ENCODE measurements at places on chromosomes 13 and 19.

GRCh38 chr19:28130066-28130511 is 1082.9 kb downstream of the UQCRFS1 start:
- DNase-seq: no peak

GRCh38 chr19:30459859-30460258 is 87.7 kb downstream of the ZNF536 start:
- no peak for DNase-seq

DNA sequence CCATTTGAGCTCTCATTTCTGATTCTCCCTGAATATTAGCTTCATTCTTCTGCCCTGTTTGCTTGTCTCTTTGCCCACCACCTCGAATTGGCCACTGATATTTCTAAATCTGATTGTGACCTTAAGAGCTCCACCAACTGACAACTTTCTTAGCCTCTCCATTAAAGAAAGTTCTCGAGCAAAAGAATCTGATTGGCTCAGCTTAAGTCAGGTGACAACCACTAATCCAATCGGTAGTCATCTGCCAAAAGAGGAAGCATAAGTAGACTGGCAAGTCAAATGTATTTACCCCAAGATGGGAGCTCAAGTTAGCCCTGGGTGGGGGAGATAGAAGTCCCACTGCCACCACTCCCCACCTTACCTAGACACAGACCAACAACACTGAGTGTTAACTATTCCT is 41.5 kb downstream of the NOTCH3 start:
- DNase-seq: no peak

- no peak for DNase-seq
Measured at GRCh38 chr19:49430172-49430677, 5.0 kb downstream of the GFY start.

GRCh38 chr13:41398494-41399170 is 58.7 kb upstream of the RGCC start:
- no peak for DNase-seq

GRCh38 chr19:743168-743687 is 7.7 kb upstream of the MISP start:
- no peak for DNase-seq

- DNase-seq: peak; percentile 84
Measured at GRCh38 chr19:506404-507285, 652 bp upstream of the TPGS1 start.

- peak; percentile 73 for DNase-seq
Measured at GRCh38 chr19:14472202-14472938, 2.8 kb downstream of the PTGER1 start.

- no peak for DNase-seq
Measured at GRCh38 chr13:27770809-27771208, 21.5 kb upstream of the GSX1 start.

DNA sequence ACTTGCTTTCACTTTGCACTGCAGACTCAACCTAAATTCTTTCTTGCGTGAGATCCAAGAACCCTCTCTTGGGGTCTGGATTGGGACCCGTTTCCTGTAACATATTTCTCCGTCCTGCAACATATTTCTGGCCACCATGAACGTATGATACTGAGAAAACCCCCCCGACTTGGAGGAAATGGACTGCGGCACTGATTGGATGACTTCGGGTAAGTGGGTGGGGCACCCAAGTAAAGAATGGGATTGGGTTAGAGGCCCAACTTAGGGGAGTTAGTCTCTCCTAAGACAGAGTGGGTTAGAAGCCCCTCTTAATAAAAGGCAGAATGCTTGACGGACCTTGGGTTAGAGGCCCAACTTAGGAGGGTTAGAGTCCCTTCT is 690.4 kb downstream of the UQCRFS1 start:
- no peak for DNase-seq

DNA sequence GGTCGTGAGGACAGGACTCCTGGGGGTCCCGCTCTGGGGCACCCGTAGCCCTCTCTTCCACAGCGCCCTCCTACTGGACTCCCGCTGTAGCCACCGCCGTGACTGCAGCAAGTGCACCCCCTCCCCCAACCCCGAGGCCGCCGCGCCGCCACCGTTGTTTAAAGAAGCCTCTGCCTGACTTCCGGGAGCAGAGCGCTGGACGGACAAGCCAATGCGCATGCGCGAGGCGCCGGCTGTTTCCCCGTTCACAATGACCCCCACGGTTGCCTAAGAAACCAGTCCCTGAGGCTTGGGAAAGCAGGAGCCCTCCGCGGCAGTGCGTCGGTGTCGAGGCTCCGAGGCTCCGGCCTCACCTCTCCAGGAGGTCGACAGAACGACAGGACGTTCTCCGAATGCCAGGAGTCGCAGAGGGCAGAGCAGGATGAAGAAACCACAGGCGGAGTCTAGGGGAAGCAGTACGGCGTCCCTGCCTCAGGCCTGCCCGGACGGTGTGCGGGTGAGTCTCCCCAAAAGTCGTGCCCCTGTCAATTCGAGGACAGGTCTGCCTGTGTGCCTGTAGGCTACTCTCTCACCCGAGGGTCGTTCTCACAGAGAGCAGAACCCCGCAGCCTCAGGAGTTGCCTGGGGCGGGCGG is 70.5 kb upstream of the ZNF420 start:
- DNase-seq: peak; percentile 86

GRCh38 chr19:5828661-5829566 is 10.6 kb downstream of the FUT6 start:
- no peak for DNase-seq

DNA sequence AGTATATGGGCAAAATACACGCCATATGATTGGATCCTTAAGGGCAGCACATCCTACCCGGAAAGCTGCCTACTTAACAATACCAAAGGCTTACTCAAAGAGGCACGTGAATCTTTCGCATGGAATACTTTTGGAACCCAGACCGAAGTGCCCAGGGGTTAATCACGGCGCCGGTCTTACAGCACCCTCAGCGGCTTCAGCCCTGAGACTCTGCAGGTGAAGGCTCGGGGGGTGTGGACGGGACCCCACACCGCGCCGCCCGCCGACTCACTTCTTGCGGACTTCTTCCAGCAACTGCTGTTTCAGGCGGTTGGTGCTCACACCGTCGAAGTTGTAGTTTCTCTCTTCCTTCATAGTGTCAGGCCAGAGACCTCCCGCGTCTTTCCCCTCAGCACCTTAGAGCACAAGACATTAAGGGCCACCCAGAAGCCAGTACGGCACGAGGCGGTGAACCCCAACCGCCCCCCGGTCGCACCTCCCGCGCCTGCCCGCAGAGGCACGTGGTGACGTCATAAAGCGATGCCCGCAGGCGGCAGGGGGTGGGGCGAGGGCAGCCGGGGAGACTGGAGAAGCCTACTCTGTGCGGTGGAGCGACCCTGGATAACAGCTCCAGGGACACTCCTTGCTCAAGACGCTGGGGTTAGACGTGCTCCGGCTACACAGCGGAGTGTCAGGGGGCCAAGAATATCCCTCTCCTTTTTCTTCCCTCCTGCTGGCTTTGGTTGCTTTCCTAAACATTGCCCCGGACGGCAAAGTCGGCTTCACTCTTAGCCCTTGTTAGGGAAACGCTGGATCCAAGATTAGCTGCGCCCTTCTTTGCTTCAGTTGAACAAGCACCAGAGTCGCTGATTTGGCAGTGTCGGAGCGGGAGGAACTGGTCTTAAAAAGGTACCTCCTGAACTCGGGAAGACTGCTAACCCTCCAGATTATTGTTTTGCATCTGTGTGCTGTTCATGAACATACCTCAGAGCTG is at the start of gene CCDC169:
TSS of gene CCDC169 (minus strand) at position 449 of the 973 bp plus-strand sequence. CDS start at position 354, 95 bp downstream.
- DNase-seq: peak; percentile 68

DNA sequence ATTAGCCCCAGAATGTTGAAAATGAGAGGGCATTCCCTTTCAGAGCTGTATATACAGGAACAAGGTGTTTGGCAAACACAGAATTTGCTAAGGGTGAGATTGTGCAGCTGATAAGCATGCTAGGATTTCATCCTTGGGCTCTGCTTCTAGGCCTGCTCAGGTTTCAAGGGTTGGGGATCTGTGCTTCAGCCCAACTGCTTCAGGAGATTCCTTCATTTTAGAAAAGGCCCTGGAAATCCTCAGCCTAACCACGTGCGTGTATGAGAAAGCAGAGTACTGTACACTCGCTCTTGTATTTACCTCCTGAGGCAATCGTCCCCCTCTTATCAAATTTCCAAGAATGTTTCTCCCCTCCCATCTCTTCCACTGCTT is 291.6 kb upstream of the ARGLU1 start:
- no peak for DNase-seq

- DNase-seq: no peak
Measured at GRCh38 chr13:35720690-35721554, 244.4 kb upstream of the MAB21L1 start.

DNA sequence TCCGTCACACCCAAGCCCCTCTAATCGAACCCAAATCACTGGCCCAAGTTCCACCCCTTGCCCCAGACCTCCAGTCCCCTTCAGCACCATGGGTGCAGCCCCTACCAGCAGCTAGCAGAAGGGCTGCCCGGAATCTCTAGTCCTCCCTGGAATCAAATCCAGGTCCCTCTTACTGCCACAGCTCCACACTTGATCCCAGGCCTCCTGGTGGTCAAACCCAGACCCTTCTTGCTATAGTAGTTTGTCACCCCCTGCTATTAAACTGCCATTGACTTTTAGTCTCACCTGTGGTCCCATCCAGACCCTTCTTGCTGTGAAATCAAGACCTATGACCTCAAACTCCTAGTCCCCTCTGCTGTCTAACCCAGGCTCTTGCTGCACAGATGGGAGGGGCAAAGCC is 8.7 kb downstream of the HIPK4 start:
- no peak for DNase-seq

GRCh38 chr13:38518328-38518727 is 168.5 kb upstream of the FREM2 start:
- DNase-seq: no peak

- DNase-seq: no peak
Measured at GRCh38 chr13:22061806-22062391, 391.0 kb downstream of the FGF9 start.

- no peak for DNase-seq
Measured at GRCh38 chr19:49058562-49058961, 1.0 kb upstream of the CGB7 start.

- no peak for DNase-seq
Measured at GRCh38 chr19:9857920-9858746, 23.0 kb downstream of the PIN1 start.

- no peak for DNase-seq
Measured at GRCh38 chr19:56076498-56076897, 44.6 kb downstream of the ZNF787 start.

DNA sequence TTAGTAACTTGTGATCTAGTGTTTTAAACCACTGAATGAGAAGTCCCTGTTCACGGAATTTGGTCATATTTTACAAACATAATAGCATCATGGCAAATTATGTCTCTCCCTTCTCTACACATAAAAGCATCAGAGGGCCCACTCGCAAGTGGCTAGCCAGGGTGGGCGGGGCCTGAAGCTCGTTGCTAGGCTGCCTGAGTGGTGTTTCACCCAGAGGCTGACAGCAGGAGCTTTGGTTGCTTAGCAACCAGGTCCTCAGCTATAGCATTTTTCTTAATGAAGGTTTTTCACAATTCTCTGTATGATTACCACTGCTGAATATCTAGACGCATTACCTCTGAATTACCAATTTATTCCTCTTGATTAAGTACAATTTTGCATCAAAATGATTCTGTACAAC is 126.5 kb downstream of the NALCN start:
- DNase-seq: no peak

DNA sequence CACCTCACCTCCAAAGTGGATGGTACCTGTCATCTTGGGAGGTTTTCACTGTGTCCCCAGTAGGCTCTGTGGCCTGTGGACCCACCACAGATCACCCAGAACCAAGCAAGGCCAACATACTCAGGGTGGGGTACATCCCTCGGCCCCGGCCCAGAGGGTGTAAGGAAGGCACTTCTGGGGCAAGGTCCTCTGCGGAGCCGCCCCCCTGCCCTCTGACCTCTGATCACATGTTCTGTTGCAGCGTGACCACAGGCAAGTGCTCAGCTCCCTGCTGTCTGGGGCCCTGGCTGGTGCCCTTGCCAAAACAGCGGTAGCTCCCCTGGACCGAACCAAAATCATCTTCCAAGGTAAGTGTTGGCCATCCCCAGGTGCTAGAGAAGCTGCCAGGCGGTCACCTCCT is 36.7 kb downstream of the TMEM161A start:
- DNase-seq: no peak

- peak; percentile 49 for DNase-seq
Measured at GRCh38 chr19:33690378-33691029, 68.8 kb downstream of the CHST8 start.

DNA sequence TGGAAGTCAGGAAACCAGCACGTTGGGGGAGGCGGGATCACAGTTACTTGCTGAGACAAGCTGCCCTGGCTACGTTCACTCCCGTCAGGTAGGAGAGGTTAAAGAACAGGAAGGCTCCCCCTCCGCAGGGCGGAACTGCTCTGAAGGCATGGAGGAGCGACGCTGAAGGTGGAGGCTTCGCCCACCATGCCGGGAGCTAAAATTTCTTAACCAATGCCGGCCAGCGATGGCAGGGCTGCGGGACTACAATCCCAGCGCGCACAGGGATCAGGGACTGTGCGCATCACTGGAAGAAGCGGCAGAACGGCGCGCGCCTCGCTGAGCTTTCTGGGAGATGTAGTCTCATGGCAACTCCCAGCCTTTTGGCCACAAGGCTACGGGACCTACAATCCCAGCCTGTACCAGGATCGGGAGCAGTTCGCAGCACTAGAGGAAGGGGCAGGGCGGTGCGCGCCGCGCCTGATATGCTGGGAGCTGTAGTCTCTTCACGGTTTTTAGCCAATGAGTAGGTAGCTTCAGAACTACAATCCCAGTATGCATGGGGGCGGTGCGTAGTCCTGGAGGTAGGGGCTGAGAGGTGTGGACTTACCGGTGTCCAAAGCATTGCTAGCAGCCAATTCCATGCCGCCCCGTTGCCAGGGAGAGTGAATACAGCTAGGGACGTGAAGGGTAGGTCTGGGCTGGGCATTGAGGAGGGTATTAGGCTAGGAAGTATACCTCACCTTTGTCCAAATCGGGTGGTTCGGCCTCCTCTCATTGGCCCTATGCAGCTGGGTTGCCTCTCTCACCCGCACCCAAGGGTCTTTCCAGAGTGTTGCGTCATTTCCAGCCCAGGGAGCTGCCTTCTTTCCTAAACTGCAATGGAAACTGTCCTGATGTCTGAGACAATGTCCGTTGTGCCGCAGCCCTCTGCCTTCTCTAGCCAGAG is 12.8 kb upstream of the ZNF682 start:
- peak; percentile 97 for DNase-seq

GRCh38 chr13:89061821-89062220 is 1390.7 kb downstream of the SLITRK5 start:
- no peak for DNase-seq

DNA sequence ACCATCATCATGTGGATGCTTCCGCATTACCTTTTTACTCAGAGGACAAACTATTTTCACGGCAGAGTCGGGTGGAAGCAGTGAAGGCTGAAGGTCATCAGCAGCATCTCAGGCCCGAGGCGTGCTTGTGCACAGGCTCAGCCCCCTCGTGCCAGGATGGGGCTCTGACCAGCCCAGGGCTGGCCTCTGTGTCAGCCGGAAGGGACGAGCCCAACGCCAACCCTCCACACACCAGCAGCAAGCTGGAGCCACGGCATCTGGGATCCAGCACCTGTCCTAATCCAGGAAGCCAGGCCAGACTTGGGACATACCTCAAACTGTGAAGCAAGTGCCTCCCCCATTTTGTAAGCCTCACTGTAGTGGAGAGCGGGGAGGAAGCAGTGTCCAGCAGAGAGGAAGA is 11.1 kb downstream of the MICOS13 start:
- DNase-seq: no peak

All from breast epithelium (tissue), 4 donors.